ENCODE measurements at places on chromosomes 4 and X. TPM values are rescaled to one million over a fixed set of nuclear protein-coding genes. Genes with fewer than 3 reads are reported as not detected.
A peak's percentile ranks its signal among the peaks of the same experiment; 100 is the strongest.

GRCh38 chrX:72609313-72609712, 36.7 kb upstream of the HDAC8 start:
- DNase-seq: no peak

SSX4 gene
- polyA plus RNA-seq: not detected

NUP62CL gene
- polyA plus RNA-seq: not detected

DNA sequence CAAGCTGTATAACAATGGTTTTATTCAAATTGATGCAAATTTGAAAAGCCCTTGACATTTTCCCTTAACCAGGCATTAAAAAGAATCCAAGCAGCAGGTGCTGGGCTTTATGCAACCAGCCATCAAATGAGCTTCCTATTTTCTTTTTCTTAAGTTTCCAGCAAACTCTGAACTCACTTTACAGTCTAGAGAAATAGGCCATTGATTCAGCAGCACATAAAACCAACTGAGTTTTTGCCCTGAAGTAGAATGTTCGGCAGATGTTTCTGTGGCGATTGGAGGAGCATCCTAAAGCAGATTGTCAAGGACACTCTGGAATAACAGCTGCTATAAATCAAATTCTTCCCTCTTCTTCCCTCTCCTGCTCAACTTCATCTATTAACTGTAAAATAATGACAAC, 582.8 kb upstream of the CPEB2 start:
- no peak for DNase-seq

- no peak for DNase-seq
Observed at GRCh38 chr4:6795821-6796220, 13.3 kb downstream of the KIAA0232 start.

GSX2 gene
- 0.05 TPM for polyA plus RNA-seq

HERC5 gene
- polyA plus RNA-seq: 0.23 TPM

DNA sequence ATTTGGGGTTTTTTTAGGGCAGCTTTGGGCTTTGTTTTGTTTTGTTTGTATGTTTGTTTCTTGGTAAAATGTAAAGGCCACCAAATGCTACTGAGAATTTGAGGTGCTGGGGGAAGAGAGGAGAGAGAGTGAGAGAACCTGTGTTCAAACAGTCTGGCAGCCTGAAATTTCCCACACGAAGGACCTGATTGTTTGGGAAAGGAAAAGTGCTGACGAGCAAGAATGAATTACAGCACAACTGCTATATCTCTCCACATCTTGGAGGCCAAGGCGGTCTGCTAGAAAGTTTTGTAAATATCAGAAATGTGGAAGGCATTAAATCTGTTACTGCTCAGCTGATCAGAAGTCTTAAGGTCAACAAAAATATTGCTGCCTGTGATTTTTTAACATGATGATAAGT, 170.5 kb downstream of the PALLD start:
- no peak for DNase-seq

DNA sequence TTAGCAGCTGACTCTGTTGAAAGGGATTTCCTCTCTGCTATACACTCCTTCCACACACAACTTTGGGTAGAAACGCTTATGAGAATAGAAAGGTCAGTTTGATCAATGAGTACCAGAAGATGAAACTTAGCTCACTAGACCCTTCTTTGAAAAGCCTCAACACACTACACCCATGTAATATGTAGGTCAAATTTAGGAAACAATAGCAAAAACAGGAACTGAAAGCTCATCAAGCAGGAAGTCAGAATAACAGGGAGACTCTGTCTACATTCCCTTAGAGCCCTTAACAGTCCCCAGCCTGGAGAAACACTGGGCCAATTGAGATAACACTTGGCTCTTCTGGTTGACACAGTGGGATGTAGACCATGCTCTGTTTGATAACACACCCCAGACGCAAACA, 30.7 kb downstream of the SRPX2 start:
- DNase-seq: no peak

DNA sequence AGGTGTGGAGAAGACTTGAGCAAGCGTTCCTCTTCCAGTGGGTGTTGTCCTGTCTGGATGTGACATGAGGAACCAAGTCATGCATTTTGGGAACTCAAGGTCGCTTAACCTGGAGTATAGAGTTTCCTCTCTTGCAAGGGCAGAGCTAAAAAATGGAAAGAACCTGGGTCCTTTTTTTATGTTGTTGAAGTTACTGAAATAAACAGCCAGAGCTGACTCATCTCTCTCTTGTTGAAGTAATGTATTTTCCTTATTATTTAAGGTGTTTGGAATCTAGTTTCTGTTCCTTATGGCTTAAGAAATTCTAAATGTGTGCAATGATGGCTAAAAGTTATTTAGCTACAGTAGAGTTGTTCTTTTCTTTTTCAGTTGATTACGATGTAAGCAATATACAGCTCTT, 314.5 kb downstream of the CAMK2D start:
- DNase-seq: peak; percentile 52

- peak; percentile 48 for DNase-seq
Observed at GRCh38 chr4:186832906-186833305, 109.2 kb upstream of the FAT1 start.

GRCh38 chr4:122099896-122100295, 52.2 kb upstream of the BLTP1 start:
- DNase-seq: peak; percentile 78

SSX2B gene
- polyA plus RNA-seq: not detected

DNA sequence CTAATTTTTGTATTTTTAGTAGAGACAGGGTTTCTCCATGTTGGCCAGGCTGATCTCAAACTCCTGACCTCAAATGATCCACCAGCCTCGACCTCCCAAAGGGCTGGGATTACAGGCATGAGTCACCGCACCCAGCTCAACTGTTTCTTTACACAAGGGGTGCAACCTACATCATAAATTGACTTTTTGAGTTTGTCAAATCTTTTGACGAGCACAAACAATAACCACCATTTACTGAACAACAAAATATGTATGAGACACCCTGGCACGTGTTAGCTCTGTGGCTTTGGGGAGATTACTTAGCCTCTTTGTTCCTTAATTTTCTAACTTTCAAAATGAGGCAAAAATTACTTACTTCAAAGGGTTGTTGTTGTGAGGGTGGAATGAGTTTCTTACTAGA, 23.5 kb upstream of the SLC34A2 start:
- no peak for DNase-seq

DNA sequence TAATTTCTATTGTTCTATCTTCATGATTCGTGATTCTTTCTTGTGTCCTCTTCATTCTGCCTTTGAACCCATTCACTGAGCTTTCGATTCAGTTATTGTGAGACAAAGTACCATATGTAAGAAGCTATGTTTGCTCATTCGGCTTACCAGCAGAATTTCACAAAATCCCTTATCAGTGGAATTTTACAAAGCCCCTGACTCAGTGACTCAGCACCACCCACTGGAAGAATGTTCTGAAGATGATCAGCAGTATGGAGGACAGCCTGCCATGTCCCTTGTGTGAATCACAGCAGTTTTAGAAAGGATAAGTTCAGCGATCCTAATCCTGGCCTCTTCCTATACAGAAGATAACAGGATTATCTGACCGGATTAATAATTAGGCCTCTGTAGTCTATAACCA, 5.8 kb upstream of the UXT start:
- DNase-seq: no peak

DNA sequence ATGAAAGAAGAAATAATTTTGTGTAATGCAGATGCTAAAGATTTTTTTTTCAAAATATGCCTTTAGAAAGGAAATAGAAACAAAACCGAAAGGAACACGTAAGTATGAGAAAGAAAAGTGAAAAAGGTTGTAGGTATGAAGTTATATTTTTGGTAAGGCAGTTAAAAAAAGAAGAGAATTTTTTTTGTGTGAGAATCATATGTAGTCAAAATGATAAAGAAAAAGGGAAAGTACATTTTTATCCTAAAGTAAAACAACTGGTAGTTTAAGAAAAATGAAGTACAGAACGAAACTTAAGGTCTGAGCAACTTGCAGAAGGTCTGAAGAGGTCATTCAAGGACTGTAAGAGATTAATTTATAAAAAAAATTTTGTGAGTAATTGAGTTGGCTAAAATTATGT, 164.0 kb upstream of the TRAM1L1 start:
- DNase-seq: no peak

DNA sequence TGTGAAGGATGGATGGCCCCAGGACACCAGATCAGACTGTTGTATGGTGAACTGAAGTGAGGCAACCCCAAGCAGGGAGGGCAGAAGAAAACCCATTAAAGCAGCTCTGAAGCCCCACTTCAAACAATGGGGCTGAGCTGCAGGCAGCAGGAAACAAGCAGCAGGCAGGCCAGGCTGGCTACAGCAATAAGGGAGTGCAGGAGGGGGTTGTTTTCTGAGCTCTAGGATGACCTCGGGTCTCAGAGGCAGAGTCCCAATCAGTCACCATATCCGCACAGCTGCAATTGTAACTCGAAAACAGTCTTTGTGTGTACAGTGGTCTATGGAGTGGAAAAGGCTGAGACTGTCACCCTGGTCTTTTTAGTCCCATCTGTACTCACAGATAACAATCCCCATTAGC, 90.4 kb downstream of the COL4A6 start:
- DNase-seq: no peak

TRPC3 gene
- polyA plus RNA-seq: 0.52 TPM

DNA sequence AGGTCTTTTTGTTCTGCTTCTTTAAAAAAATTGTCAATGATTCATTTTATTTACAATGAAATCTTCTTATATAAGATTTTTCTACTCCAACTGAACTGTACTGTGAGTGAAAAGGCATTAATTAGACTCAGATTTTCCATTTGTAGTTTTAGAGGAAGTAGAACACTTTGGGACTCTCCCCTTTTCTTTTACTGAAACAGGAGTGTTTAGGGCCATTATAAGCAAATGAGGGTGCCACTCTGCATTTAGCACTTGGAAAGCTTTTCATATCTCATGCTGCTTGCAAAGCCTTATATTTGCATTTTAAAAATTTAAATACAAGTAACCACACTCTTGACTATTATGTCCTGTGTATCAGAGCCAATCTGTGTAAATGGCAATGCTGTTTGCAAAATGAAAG, 584.3 kb downstream of the KLHL13 start:
- DNase-seq: no peak

GRID2 gene
- polyA plus RNA-seq: 0.02 TPM

GRCh38 chrX:70322784-70323183, 32.9 kb downstream of the KIF4A start:
- no peak for DNase-seq

GRCh38 chrX:120736989-120737388, 107.1 kb upstream of the C1GALT1C1 start:
- no peak for DNase-seq

- no peak for DNase-seq
Observed at GRCh38 chr4:1230316-1230715, 18.6 kb downstream of the CTBP1 start.

LAGE3 gene
- polyA plus RNA-seq: 6.1 TPM

ZFP42 gene
- not detected for polyA plus RNA-seq

DNA sequence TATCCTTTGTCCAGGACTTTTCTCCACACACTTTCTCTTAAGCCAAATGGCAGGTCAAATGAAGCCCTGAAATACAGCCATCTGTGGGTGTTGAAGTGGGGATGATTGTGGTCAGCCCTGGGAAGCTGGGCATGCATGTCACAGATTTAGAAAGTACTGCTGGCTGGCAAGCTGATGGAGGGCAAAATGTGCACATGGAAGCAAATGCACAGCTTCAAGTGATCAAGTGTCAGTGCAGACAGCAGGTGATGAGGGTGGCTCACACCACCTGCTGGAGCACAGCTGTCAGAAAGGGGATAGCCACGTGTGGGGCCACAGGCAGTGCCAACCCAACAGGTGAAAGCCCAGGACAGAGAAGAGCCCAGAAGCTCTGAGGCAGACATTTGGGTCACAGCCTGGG, 40.3 kb upstream of the ATXN3L start:
- DNase-seq: no peak

DNA sequence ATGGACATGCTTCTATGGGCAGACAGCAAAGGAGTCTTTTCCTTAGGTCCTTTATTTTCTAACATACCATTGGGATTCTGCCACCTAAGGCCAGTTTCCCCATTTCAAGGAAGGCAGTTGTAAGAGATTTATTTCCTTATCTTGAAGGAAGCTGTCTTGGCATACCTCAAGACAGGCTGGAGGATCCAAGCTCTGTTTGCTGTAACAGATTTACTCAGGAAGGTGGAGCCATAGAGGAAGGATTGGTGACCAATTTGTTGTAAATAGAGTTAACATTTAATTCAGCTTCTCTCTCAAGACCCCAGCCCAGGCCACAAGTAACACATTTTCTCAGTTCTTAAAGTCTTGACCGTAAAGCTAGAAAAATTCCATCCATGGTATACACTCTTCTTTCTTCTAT, 131.6 kb upstream of the TENM3 start:
- DNase-seq: no peak

DNA sequence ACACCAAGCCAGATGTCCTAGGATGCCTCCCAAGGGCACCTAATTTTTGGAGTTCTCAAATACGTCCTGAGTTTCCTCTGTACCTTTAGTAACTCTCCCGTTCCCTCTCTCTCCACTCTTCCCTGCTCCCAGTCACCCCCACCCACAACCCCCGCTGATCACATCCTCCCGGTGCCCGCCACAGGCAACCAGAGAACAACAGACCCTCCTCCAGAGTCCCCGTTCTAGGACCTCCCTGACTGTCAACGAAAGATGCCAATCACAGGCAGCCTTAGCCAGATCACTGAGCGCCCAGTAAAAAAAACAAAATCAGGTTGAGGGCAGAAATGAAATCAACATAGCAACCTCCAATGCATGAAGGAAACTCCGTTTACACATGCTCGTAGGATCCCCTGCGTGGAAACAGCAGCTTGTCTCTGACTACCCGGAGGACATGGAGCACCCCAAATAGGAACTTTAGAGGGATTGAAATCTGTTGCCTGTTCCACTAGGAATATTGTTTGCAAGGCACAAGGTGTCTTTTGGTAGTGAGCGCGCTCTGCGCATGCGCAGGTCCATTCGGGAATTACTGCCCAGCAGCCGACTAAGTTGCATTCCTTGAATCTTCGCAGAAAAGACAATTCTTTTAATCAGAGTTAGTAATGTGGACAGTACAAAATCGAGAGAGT, at the start of gene GABRB1:
Gene GABRB1, plus strand, starts transcription at position 557 of the 668 bp plus-strand sequence.
- peak; percentile 70 for DNase-seq

UNC5C gene
- 11.6 TPM for polyA plus RNA-seq

DNA sequence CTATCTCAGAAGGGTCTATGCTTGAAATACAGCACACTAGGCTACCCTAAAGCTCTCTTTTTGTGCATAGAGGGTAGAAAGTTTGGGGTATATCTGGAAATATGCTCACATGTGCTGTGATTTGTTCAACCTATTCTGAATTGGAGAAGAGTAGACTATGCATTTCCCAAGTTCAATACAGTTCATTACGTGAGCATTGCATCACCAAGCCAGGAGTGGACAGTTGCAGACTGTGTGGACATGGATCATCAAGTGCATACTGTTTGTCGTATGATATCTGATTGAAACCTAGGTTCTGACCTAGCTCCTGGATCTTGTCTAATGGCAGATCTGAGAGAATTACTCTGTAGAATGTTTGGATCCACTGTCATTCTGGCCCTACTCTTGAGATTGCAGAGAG, 161.1 kb downstream of the FRAS1 start:
- no peak for DNase-seq
